Heart left ventricle (tissue), 16 donors: ENCODE measurements at places on chromosomes 4 and X. TPM values are rescaled to one million over a fixed set of nuclear protein-coding genes. Genes with fewer than 3 reads are reported as not detected.

Gene LYAR
- 16.6 TPM for polyA plus RNA-seq

Gene EDNRA
- polyA plus RNA-seq: 3.8 TPM

- no peak overlapping the region for H3K4me3 ChIP-seq
- H3K4me1 ChIP-seq: no peaks in the 10 kb centered on the region
- H3K27me3 ChIP-seq: no peaks in the 10 kb centered on the region
- H3K27ac ChIP-seq: no peak overlapping the region
- H3K36me3 ChIP-seq: no peaks in the 10 kb centered on the region
These were observed 6.7 kb downstream of the ARL13A start for GRCh38 chrX:100976211-100976610.

Gene MAMLD1
- polyA plus RNA-seq: 1.4 TPM

DNA sequence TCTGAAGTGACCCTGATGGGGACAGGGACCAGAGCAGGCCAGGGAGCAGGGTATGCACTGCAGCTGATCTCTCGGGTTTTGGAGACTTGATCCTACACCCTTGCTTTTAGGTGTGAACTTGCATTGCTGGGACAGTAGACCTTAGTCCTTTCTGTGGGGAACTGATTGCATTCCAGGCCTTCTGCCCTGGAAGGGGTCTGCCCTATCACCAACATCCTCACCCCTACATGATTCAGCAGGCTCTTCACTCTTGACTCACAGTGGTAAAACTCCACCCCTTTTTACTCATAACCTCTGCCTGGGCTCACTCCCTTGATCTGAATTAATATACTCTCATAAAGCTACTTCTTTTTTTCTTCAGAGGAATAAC, 6.6 kb upstream of the DDX60L start:
- no peaks in the 10 kb centered on the region for H3K27me3 ChIP-seq
- no peak overlapping the region for H3K4me3 ChIP-seq
- DNase-seq: no peak
- no peaks in the 10 kb centered on the region for H3K36me3 ChIP-seq
- no peak overlapping the region for H3K27ac ChIP-seq

GRCh38 chr4:180811556-180811955, 1431.6 kb upstream of the TENM3 start:
- H3K4me1 ChIP-seq: no peaks in the 10 kb centered on the region
- no peak for DNase-seq
- H3K27me3 ChIP-seq: no peaks in the 10 kb centered on the region
- no peak overlapping the region for H3K4me3 ChIP-seq
- H3K36me3 ChIP-seq: no peaks in the 10 kb centered on the region

GRCh38 chr4:48668254-48669017, 111.6 kb downstream of the FRYL start:
- peaks cover 31% of the 10 kb centered on the region for H3K4me1 ChIP-seq
- DNase-seq: no peak
- H3K27me3 ChIP-seq: no peaks in the 10 kb centered on the region
- peak overlapping the region; percentile 47 for H3K27ac ChIP-seq
- H3K36me3 ChIP-seq: no peaks in the 10 kb centered on the region

Gene EGF
- polyA plus RNA-seq: 1.3 TPM

GRCh38 chrX:12971282-12972003, 3.5 kb upstream of the TMSB4X start:
- peak; percentile 56 for DNase-seq
- no peaks in the 10 kb centered on the region for H3K36me3 ChIP-seq
- peak overlapping the region; percentile 98 for H3K27ac ChIP-seq
- H3K27me3 ChIP-seq: no peaks in the 10 kb centered on the region
- H3K4me3 ChIP-seq: no peak overlapping the region

Gene SPP1
- polyA plus RNA-seq: 42.9 TPM

Gene FGF13
- 0.68 TPM for polyA plus RNA-seq

DNA sequence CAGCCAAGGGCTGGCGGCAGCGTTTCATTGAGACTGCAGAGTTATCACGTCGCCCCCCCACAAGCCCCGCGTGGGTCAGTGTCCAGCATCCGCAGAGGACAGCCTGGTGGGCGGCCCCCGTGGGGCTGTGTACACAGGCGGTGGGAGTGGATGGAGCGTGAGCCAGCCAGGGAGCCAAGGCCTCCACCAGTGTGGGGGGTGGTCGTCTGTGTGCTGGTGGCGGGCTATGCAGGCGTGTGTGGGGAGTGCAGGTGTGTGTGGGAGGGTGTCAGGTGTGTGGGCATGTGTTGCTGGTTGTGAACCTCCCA, 56.5 kb upstream of the NKX1-1 start:
- H3K27ac ChIP-seq: no peak overlapping the region
- H3K27me3 ChIP-seq: no peaks in the 10 kb centered on the region
- no peak overlapping the region for H3K4me3 ChIP-seq
- DNase-seq: no peak
